ENCODE measurements at places on chromosomes 1 and 21.

- no peak for DNase-seq
Observed at GRCh38 chr1:107309962-107310361, 169.1 kb downstream of the NTNG1 start.

GRCh38 chr1:227796359-227796915 lies 19.0 kb upstream of the PRSS38 start:
- DNase-seq = no peak

DNA sequence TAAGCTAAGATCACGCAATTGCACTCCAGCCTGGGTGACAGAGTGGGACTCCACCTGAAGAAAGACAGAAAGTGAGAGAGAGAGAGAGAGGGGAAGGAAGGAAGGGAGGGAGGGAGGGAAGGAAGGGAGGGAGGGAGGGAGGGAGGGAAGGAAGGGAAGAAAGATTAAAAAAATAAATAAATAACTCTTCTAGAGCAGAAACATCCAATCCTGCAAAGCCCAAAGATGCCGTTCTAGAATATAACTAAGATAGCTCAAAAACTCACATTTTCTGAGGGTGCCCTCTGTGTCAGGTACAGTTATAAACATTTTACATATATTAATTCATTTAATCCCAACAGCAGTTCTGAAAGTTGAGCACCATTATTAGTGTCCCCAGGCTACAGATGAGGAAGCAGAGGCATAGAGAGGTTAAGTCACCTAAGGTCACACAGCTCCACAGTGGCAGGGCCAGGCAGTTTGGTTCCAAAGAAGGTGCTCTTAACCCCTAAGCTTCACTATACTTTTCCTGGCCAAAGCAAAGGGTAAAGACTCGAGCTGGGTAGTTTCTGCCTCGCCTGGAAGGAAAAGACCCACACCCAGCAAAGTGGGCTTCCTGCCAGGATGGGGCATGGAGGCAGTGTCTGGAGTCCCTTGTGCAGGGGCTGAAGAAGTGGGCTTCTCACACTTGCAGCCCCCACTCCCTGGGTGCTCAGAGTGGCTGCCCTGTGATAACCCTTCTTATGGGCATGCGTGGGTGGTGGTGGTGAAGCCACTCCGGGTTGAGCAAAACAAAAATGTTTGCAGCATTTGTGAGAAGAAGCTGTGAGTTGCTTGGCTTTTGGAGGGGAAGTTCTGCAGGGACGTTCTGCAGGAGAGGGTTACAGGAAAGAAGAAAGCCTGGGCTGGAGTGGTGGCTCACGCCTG lies 7.9 kb upstream of the PIK3CD start:
- no peak for DNase-seq

DNA sequence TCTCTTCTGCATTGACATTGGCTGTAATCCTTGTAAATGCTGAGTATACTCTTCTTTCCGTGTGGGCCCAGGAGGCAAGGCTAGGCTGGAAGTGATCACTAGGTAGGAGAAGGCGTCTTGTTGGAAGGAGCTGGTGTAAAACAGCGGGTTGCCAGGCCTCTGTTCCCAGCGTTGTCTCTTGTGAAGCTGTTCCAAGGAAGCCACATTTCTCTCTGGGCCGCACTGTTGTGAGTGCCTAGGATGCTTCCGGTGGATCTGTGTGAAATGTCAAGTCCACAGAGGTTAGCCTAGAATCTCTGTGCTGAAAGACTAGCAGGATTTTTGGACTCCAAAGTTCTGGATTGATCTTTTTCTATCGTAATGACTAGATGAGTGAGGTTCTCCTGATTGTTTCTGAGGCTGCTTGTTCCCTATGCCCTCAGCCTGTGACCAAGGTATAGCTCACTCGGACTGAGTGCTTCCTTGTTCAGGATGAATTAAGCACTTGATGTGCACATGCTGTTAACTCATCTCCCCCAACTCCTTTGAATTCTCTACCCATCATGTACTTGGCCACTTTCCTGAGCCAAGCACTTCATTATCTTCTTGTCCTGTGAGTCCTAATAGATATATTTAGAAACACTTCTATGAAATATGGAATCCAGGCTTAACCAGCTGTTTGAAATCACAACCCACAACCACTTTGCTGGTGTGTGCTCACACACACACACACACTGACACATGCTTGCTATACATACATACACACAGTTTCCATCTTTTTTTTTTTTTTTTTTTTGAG lies 63.3 kb downstream of the PBX1 start:
- DNase-seq = no peak

- no peak for DNase-seq
Observed at GRCh38 chr1:70025846-70026245, 179.5 kb downstream of the LRRC40 start.

GRCh38 chr21:37793660-37794059 lies 122.6 kb downstream of the KCNJ6 start:
- no peak for DNase-seq

- no peak for DNase-seq
Observed at GRCh38 chr1:88990426-88990825, 2.0 kb downstream of the KYAT3 start.

GRCh38 chr1:68081775-68082283 lies 31.4 kb upstream of the DIRAS3 start:
- no peak for DNase-seq

DNA sequence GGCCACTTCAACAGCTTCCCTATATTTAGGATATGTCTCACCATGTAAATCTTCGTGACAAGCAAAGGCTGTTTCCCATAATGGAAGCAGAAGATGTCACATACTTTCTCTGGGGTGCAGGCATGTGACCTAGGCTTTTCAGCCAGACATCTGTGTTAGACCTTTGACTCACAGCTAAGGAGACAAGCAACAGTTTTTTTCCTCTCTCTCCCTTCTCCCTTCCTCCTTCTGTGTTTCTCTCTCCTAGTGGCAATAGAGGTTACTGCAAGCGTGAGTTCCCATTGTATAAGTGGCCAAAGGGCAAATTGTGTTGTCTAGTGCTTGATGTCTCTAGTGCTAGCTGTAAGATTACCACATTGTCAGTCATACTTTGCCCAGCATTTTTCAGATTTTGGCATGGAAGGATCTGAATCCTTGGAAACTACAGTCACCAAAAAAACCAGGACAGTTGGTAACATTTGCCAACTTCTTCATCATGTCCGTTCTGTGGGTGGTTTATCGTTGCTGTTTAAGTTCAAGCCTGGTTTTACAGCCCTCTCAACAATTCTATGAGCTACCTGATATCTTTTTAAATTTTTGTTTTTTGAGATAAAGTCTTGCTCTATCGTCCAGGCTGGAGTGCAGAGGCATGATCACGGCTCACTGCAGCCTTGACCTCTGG lies 44.4 kb upstream of the RABGAP1L start:
- peak; percentile 58 for DNase-seq

DNA sequence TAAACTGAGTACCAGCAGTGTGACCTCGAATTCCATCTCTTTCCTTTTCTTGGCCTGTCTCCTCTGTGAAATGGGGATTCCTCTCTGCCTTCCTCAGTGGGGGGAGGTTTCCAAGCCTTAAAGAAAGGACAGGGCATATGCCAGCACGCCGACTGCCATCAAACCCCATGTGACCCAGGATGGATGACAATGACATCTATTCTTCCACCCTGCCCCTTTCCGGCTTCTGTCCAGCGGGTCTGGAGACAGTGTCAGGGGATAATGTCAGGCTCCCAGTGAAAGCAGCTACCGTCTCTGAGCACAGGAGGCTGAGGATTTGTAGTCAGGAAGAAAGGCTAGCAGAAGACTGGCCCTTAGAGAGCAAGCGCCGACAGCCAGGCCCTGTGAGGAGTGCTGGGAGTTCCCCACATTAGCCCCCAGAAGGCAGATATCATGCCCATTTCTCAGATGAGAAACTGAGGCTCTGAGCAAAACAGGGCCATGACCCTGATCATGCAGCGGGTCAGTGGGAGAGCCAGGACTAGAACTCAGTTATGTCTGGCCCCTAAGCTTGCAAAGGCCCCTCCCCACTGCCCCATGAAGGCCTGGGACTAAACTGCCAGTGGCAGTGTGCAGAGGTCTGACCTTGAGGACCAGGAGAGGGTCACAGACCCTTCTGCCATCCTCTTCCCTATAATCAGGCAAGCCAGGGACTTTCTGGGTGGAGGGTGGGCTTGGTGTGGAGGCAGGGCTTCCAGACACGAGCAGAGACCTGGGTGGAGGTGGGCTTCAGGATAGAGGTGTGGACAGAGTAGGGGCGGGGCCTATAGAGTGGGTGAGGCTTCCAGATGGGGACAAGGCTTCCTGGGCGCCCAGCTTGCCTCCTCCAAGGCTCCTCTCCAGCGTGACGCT lies 30.1 kb downstream of the CDCA8 start:
- DNase-seq = no peak

- DNase-seq = no peak
Observed at GRCh38 chr1:230308039-230308438, 118.1 kb downstream of the PGBD5 start.

- DNase-seq = no peak
Observed at GRCh38 chr1:62092110-62092509, 102.5 kb upstream of the L1TD1 start.

DNA sequence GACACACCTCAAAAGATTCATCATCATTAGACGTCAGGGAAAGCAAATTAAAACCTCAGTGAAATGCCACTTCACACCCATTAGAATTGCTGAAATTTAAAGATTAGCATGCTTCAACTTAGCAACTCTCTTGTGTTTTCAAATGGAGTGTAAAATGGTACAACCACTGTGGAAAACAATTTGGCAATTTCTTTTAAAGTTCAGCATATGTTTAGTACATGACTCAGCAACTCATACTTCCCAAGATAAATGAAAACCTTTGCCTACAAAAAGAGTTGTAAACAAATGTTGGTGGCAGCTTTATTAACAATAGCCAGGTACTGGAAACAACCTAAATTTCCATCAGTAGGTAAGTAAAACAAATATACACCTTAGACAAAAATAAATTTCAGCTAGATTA lies 42.7 kb downstream of the ST3GAL3 start:
- DNase-seq = no peak

DNA sequence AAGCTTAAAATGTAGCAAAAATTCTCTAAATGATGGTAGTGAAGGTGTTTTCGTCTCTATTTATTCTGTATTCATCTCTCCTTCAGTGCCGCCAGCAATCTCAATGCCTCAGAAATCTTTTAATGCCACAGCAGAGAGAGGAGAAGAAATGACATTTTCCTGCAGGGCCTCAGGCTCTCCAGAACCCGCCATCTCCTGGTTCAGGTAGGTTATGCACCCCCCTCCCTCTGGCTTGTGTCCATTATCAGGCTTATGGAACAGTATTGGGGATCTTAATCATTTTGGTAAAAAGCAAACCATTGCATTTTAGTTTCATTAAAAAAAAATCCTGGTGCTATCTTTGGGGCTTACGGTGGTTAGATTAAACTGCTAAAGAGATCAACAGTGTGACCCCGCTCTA lies 326.1 kb downstream of the NCAM2 start:
- no peak for DNase-seq

GRCh38 chr1:183567584-183567983 lies 22.7 kb downstream of the NCF2 start:
- DNase-seq = no peak

GRCh38 chr1:63955370-63956145 lies 181.7 kb downstream of the ROR1 start:
- DNase-seq = no peak

DNA sequence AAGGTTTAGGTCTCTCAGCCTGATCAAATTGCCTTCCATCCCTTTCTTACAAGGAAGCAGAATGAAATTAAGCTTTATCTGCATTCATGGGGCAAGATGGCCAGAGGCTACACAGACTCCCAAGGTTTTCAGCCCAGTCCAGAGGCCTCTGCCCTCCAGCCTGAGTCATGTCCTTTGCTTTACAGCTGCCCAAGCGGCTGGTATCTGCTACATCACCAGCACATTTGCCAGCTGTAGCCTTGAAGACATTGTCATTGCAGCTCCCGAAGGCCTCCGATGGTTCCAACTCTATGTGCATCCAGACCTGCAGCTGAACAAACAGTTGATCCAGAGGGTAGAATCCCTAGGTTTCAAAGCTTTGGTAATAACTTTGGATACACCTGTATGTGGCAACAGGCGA lies 16.0 kb downstream of the HAO2 start:
- no peak for DNase-seq

- DNase-seq = no peak
Observed at GRCh38 chr1:31792116-31792515, 23.7 kb downstream of the SPOCD1 start.

GRCh38 chr1:115722221-115722620 lies 46.3 kb downstream of the CASQ2 start:
- DNase-seq = no peak

DNA sequence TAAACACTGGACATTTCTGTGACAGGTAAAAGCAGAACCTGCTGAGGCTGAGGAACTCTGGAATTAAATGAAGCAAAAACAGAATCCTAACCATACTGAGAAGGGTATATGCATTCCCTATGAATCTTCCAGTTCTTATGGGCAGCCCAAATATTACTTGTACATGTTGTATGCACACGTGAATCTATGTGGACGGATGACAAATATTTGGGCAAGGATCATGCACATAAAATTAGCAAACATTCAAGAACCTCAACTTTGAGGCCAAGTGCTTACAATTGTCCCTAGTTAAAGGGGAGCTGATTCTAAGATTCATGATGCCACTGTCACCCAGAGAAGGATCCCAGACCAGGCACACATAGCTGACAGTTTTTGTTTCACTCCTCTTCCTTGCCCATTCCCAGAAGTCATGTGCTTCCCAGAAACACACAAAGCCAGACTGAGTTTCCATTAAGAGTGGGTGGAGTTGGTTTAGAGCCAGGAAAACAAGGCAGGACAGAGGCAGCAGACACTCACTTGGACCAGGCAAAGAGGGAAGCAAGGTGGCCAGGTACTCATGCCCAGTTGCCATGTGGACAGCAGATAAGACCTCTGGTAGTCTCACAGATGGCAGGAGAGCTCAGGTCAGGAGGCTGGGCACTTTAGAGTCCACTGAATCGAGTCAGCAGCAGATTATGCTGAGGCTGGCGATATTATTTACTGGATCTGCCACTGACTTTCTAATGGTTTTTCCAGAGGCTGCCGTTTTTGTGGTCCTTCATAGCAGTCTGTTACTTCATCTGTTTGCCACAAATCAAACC lies 25.6 kb downstream of the AK2 start:
- DNase-seq = no peak

DNA sequence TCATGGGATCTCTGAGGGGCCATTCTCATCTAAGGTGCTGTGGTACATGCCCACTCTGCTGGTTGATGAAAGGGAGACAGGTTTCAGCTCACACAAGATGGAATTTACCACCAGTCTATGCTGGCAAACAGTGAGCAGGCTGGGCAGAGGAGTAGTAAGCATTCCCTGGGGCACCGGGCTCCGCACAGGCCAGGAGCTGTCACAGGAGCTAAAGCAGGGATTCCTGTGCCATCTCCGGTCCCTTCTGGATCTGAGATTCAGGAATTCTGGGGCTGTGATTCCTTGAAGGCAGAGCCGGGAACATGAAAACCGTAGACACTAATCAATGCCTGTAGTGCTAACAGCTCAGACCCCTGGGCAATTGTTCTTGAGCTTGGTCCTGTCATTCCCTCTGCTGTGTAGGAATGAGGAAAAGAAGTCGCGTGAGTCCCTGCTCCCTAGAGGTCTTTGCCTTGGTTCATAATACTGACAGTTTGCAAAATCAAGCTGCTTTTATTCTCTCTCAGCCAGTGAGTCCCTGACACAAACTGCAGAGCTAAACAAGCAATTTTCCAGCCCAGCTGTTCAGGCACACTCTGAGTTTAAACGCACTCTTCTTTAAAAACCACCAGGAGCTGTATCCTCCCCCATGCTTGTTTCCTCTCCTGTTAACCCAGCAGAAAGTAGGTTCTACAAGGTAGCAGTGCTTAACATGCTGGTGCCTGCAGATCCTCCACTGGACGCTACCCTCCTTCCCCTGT lies 52.5 kb downstream of the MDM4 start:
- DNase-seq = no peak

GRCh38 chr1:247962911-247963588 lies 2.0 kb upstream of the OR2AK2 start:
- no peak for DNase-seq

GRCh38 chr1:199834711-199835110 lies 192.8 kb upstream of the NR5A2 start:
- DNase-seq = no peak

Data from HAP-1 (cell line).